ENCODE measurements at places on chromosomes 4 and X.

DNA sequence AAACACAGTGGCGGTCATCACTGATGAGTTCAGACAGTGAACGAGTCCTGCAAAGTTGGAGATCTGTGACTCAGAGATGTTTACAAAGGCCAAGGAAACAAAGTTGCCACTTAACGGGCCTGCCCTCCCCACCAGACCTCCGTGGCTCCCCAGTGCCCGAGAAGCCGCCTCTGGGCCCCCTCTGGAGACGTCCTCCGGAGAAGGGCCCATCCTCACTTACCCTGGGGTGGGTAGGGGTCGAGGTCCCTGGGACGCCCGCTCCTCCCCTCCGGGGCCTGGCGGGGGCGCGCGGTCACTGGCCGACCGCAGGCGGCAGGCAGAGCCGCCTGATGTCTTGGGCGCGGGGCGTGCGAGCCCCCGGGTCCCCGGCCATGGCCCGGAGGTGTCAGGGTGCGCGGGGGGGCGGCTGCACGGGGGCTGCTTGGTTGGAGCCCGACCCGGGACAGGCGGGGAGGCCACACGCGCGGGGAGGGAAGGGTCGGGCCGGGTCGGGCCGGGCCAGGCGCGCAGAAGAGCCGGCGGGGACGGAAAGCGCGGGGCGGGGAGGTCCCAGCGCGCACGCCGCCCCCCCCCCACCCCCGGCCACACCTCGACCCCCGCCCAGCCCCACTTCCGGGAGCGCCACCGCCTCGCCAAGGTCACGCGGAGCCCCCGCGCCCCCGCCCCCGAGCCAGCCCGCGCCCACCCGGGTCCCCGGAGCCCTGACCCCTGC, 529 bp downstream of the DHRSX start:
- peak; percentile 53 for DNase-seq

GRCh38 chr4:78168029-78168428, 110.9 kb downstream of the FRAS1 start:
- no peak for DNase-seq

DNA sequence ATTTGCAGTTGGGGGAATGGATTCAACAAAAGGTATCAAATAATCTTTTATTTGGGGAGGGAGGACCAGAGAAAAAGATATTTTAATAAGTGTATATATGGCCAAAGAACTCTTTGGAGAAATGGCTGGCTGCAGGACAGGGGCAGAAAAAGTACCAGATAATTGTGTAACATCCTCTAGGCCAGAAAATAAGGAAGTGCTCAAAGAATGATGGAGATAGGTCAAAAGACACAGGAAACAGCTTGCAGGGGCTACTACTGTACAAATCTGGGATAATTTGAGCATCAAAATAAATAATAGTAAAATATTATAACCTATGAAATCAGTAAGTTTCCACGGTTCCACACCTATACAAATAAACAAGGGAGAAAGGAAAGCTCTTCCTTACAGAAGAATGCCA, 34.8 kb downstream of the KLHL5 start:
- no peak for DNase-seq

DNA sequence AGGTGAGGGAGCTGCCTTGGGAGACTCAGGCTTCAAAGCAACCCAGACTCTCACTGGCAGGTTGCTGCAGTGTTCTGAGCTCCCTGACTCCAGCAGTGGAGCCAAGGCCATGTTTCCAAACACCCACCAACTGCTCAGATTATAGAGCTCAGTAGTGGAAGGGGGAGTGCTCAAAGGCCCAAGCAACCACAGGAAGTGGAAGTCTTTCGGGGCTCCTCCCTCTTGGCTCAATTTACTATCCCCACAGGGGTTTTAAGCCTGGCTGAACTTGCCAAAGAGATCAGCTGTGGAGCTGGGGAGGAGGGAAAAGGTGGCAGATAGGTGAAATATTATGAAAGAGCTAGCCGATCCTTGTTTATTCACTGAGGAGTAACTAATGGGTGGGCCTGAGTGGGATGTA, 82.5 kb downstream of the HPRT1 start:
- DNase-seq: no peak

- no peak for DNase-seq
These were observed at the start of gene TRIML2 for GRCh38 chr4:188109157-188109755. TRIML2 (minus strand) TSS chr4:188109603; CDS start chr4:188105368, 4,235 bp downstream.

DNA sequence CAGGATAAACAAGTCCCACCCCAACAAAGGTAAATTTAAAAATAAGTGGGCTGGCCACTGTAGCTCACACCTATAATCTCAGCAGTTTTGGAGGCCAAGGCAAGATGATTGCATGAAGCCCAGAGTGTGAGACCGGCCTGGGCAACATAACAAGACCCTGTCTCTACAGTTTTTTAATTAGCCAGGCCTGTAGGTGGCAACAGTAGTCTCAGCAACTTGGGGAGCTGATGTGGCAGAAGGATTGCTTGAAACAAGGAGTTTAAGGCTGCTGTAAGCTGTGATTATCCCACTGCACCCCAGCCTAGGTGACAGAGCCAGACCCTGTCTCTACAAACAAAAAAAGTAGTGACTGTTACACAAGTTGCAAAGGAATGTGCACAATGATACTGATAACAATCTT, 74.6 kb upstream of the FAAH2 start:
- DNase-seq: no peak

- no peak for DNase-seq
These were observed 92.8 kb downstream of the EVC2 start for GRCh38 chr4:5615496-5616075.

DNA sequence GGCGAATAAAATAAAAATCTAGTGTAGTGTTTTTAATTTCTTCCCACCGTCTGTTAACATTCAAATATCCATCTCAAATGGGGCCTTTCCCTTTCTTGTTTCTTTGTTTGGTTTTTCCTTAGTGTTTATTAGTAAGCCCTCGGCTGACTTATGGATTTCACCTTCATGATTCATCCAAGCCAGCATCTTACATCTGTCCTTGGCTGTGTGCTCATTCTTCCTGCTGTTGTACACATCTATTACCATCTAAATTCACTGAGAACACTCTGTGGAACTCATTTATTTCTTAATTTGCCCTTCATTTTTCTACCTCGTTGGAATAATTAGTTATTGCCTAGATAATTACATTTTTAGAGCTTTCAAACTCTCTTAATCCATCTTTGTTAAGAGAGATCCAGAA, 84.9 kb downstream of the SPCS3 start:
- no peak for DNase-seq

- DNase-seq: no peak
These were observed 349.1 kb downstream of the NR3C2 start for GRCh38 chr4:148093065-148093464.

- DNase-seq: no peak
These were observed 1319.7 kb upstream of the TENM3 start for GRCh38 chr4:180923486-180923885.

GRCh38 chrX:155767876-155768769, 113.0 kb upstream of the VAMP7 start:
- no peak for DNase-seq

GRCh38 chr4:159503236-159504008, 400.5 kb downstream of the RAPGEF2 start:
- no peak for DNase-seq

DNA sequence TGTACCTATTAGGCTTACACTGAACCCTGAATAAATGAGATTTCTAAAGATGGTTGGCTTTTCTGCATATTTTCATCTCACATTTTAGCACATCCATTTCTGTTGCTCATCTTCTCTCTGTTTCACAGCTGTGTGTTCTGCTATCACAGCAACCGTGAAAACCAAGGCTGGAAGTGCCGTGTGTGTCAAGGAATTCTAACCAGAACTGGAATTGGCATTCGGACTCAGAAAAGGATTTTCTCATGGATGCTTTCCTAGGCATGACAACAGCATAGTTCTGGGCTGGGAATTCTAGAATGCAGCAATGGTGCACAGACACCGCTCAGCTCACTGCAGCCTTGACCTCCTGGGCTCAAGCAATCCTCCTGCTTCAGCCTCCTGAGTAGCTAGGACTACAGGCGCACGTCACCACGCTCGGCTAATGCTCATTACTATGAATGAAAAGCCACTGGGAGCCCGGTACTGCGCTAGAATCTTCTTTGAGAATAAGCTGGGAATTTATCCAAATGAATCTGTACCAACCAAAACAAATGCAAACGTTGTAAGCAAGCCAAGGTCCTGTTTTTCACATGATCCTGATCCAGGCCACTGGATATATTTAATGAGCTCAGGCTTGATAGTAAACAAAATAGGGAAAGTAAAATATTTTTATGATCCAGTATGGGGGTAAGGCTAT, 105.2 kb downstream of the RBM47 start:
- DNase-seq: no peak

GRCh38 chr4:24570172-24570571, 14.2 kb downstream of the DHX15 start:
- DNase-seq: no peak

DNA sequence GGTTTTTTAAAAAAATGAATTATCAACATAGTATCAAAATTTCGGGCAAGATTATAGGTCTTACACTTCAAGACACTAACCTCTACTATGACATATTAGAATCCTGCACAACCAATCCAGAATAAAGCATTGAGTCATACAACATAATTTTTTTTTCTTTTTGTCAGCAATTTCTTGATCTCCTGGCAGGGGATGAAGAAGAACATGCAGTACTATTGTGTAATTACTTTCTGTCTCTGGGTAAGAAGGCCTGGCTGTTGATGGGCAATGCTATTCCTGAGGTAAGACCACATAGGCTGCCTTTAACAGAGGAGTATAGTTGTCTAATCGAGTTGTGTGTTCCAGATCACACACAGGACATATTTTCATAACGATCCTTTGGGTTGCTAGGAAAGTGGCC, 67.5 kb downstream of the FBXL5 start:
- DNase-seq: no peak
